ENCODE measurements at places on chromosomes 1 and 21. TPM values are rescaled to one million over a fixed set of nuclear protein-coding genes. Genes with fewer than 3 reads are reported as not detected.

The CR1 gene
- not detected for total RNA-seq

- no peaks in the 10 kb centered on the region for H3K27me3 ChIP-seq
- H3K36me3 ChIP-seq = no peaks in the 10 kb centered on the region
- H3K4me1 ChIP-seq = peaks cover 18% of the 10 kb centered on the region
- no peak overlapping the region for H3K27ac ChIP-seq
- no peak overlapping the region for H3K4me3 ChIP-seq
These were observed 52.5 kb downstream of the LACTBL1 start for GRCh38 chr1:22920026-22920733.

The PIGR gene
- not detected for total RNA-seq

GRCh38 chr1:61399199-61399598, 316.8 kb downstream of the NFIA start:
- no peak overlapping the region for H3K4me3 ChIP-seq
- no peak overlapping the region for H3K27ac ChIP-seq
- no peak for DNase-seq

The OLIG2 gene
- not detected for total RNA-seq

DNA sequence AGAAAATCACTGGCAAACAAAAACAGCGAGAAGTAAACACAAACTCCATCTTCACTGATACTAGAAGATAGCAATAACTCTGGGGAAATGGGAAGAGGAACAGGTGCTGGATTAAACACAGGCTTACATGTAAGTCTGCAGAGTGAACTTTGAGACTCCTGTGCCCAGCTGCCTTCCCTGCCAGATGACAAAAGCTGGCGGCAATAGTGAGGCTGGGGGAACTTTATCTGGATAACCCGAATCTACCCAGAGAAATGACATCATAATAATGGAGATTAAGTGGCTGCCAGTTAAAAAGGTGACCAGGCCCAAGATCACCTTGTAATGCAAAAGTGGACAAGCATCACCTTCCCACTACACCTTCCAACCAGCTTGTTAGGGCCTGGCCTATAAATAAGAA, 184.5 kb downstream of the CHRM3 start:
- DNase-seq = no peak
- no peaks in the 10 kb centered on the region for H3K36me3 ChIP-seq
- no peak overlapping the region for H3K4me3 ChIP-seq
- H3K27ac ChIP-seq = no peak overlapping the region
- no peaks in the 10 kb centered on the region for H3K4me1 ChIP-seq

All from Karpas-422 (cell line).